ENCODE measurements at places on chromosomes 13 and 19. TPM values are rescaled to one million over a fixed set of nuclear protein-coding genes. Genes with fewer than 3 reads are reported as not detected.

NBEA gene
- 3.2 TPM for total RNA-seq

ZNF429 gene
- total RNA-seq = 9.4 TPM

FAM124A gene
- 1.2 TPM for total RNA-seq

TEX29 gene
- 0.36 TPM for total RNA-seq

URAD gene
- not detected for total RNA-seq

EGLN2 gene
- total RNA-seq = 69.8 TPM

CNMD gene
- not detected for total RNA-seq

PLIN4 gene
- total RNA-seq = under 0.01 TPM

SLC7A9 gene
- total RNA-seq = under 0.01 TPM

NDUFA7 gene
- total RNA-seq = 18.3 TPM

PDX1 gene
- total RNA-seq = not detected

ARRDC5 gene
- total RNA-seq = 0.36 TPM

SHISA7 gene
- total RNA-seq = not detected

PSPC1 gene
- total RNA-seq = 59.0 TPM

BABAM1 gene
- total RNA-seq = 76.7 TPM

LRRC25 gene
- total RNA-seq = 0.88 TPM

GPC6 gene
- total RNA-seq = 98.1 TPM

ZNF491 gene
- total RNA-seq = 6.2 TPM

GRCh38 chr19:41726493-41726892 lies 18.1 kb downstream of the CEACAM5 start:
- no peak for DNase-seq

- no peak for DNase-seq
Observed at GRCh38 chr13:30006246-30006645, 155.8 kb upstream of the UBL3 start.

GRCh38 chr13:50226515-50227155 lies 211.4 kb downstream of the KCNRG start:
- no peak for DNase-seq

- no peak for DNase-seq
Observed at GRCh38 chr19:1004803-1005664, 4.8 kb downstream of the GRIN3B start.

GRCh38 chr19:38441657-38442348 lies 8.3 kb downstream of the RYR1 start:
- peak; percentile 68 for DNase-seq

DNA sequence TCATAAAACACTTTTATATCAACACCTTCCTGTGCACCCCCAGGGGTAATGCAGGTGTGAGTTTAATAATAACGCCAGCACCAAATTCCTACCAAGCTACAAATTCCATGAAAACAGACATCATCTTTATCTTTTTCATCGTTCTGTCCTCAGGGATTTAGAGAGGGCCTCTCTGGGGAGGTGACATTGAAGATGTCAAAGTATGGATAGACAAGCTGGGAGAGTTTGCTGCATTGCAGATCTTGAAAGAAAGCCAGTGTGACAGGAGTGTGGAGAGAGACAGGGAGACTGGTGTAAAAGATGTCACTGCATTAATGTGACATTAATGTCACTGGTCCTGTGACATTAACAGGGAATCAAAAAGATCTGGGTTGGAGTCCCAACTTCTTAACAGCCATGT lies 10.1 kb downstream of the CACNG6 start:
- peak; percentile 52 for DNase-seq

- DNase-seq = no peak
Observed at GRCh38 chr13:45654633-45655349, 39.3 kb upstream of the ERICH6B start.

- no peak for DNase-seq
Observed at GRCh38 chr13:77533875-77534788, 1.4 kb upstream of the SCEL start.

- DNase-seq = peak; percentile 93
Observed at GRCh38 chr13:20182231-20182846, 10.4 kb downstream of the GJB2 start.

GRCh38 chr13:95740979-95741320 lies 64.0 kb downstream of the DNAJC3 start:
- DNase-seq = no peak

DNA sequence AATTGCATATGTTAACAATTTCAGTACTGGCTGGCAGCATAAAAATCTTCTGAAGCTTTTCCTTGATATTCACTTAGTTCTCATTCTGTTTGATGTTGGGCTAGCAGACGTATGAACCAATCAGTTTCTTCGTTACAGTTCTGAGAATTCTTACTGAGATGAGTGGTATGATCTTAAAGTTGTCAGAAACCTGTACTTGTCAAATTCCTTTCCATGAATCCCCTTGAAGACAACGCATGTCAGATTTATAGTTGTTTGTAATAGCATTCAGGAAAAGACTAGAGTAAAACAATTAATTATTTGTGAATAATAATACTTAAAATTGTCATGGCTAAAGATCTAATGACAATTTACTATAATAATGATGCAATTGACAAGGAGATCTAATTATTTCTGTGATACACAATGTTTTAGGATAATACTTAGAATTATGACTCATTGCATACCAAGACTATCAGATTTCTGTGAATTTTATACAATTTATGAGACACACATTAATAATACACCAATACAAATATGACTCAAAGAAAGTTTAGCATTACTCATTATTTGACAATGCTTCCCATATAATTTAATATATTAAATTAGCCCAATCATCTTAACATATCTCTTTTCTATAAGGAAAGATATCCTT lies 447.2 kb downstream of the RFC3 start:
- DNase-seq = no peak

DNA sequence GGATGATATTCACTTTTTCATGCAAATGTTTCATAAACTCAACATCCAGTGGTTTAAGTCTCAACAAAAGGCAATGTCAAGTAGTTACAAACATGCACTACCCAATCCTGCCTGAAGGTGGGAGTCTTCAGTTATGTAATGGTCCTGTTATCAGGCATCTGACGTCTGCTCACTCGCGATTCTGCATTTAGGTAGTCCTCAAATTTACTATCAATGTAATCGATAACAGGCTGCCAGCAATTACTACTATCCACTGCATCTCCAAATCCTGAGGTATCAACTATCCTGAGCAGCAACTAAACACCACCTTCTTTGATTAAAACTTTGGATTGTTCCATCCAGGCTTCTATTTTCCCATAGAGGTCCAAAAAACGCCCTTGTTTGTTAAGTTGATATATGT lies 51.2 kb downstream of the NLRP12 start:
- DNase-seq = peak; percentile 77

DNA sequence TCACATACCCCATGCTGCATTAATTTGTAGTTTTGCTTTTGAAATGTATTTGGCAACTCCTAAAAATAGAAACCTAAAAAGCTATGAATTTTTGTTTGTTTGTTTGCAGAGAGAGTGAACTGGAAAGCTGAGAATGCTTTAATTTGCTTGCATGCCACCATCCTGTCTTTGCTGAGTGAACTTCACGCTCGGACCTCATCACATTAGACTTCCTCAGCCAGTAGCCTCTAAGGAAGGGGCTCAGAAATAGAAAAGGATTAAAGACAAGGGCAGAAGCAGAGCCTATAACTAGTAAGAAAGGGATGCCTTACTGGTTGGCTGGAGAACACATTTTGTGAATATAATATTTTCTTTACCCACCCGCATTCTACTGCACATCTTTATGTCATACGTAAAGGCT lies 275.1 kb downstream of the DCLK1 start:
- no peak for DNase-seq

GRCh38 chr19:30810726-30811125 lies 438.5 kb downstream of the ZNF536 start:
- DNase-seq = no peak

GRCh38 chr19:6543866-6544347 lies 13.1 kb downstream of the TNFSF9 start:
- DNase-seq = peak; percentile 2

DNA sequence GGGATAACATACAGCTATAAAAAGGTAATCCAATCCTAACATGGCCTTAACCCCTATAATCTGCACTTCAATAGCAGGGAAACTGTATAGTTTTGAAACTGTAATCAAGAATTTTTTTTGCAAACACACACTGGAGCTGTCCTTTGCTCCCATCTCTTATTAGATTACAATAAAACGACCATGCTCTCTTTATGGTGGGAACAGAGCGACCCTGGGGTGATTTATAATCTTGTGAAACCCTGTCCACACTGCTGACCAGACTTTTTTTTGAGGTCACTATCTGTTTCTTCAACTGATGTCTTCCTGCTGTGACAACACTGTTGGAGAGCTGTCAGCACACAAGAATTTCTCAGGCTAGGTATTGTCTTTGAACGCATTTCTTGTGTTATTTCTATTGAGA lies 35.3 kb downstream of the DACH1 start:
- DNase-seq = no peak

DNA sequence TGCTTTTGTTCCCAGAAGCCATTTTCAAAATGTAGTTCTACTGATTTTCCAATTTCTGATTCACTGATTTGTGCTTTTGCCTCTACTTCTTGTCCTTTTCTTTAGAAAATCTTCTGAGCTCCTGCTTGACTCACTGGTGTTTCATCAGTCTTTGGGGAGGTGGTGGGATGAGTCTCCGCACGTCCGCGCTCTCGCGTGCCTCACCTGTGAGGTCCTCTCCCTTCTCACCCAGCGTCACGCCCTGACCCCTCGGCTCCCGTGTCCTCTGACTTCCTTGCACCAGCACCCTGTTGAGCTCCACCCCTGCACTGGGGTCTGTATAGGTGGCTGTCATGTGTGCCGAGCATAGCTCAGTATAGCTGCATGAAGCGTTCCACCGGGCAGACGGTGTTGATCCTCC lies 52.7 kb upstream of the MCF2L start:
- DNase-seq = peak; percentile 5

GRCh38 chr13:106372199-106373155 lies 163.0 kb downstream of the EFNB2 start:
- DNase-seq = no peak

DNA sequence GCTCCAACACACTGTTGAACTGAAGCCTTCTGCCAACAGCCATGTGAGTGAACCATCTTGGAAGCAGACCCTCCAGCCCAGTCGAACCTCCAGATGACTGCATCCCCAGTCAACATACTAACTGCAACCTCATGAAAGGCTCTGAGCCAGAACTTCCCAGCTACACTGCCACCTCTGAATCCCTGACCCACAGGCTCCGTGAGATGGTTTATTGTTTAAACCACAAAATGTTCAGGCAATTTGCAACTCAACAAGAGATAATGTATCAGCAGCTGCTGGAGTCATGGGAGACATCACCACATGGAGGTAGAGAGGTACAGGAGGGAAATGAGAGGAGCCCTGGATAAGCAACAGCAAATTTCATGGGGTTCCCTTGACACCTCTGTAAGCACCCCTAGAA lies 266.4 kb upstream of the NBEA start:
- no peak for DNase-seq

DNA sequence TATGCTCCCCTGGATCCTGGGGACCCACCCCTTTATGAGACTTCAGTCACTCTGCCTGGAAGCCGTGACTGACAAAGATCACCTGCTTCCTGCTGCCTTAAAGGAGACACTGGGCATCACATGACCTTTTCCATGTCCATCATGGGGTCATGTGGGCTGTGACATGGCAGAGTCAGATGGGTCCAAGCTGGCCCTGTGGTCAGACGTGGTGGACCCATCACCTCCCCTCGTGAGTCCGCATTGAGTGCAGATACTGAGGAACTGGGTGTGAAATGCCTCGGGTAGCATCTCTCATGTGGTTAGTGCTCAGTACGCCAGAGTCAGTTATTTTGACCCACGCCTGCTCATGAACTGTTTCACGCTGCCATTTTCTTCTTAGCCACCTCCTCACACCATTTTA lies 27.1 kb downstream of the NKPD1 start:
- peak; percentile 37 for DNase-seq

DNA sequence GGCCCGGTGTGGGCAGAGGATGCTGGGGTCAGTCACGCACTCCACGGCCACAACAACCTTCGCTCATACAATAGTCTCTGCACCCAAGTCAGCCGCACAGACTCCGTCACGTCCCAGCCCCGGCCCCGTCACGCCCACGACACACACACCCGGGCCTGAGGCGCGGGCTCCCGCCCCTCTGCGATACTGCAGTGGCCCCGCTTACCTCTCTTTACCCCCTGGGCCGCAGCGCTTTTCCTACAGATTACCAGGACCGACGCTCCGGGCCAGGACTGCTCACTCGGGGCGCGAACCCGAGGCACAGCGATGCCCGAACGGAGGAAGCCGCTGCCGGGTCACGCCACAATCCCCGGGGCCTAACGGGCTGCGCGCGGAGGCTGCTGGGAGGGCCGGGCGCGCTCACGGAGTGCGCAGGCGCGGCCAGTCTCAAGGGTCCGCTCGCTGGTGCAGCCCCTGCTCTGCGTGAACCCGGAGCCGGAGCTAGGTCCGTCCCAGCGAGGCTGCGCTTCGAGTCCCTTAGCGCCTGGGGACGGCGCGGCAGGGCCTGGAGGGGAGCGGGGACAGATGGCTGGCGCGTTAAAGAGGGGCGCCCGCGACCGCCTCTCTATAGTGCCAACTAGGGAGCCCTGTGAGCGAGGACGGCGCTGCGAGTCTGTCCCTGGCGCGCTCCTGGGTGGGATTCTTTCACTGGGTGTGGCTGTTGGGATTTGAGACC lies at the start of gene ZFP82:
Gene ZFP82 (minus strand): TSS at position 358 of the 715 bp plus-strand sequence. CDS start 8,855 bp downstream, outside the sequence.
- DNase-seq = peak; percentile 98

- DNase-seq = peak; percentile 92
Observed at GRCh38 chr19:17327654-17328516, 6.8 kb downstream of the ANO8 start.

DNA sequence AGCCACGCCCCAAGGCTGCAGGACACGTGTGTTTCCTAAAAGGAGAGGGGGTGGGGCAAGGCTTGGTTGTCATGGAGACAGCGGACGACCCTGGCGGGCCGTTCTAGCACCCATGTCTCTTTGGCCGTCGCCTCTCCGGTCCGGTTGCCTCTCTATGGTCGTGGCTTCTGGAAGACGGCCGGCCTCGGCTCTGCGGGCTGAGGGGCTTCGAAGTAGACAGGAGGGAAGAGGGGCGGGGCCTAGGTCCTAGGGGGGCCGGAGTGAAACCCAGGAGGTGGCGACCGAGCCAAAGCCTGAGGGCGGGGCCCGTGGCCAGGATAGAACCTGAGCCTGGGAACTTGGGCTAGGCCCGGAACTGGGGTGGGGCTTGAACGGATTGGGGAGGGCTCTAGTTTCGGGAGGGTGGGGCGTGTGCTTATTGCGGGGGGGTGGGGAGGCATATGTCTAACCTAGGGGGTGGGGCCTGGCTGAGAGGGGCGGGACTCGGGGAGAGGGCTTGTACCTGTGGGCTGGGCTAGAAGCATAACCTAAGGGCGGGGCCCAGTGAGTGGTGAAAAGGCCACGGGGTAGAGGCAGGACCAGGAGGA lies 750 bp upstream of the SLC27A1 start:
- peak; percentile 95 for DNase-seq

- no peak for DNase-seq
Observed at GRCh38 chr19:32465176-32465575, 59.6 kb downstream of the DPY19L3 start.

DNA sequence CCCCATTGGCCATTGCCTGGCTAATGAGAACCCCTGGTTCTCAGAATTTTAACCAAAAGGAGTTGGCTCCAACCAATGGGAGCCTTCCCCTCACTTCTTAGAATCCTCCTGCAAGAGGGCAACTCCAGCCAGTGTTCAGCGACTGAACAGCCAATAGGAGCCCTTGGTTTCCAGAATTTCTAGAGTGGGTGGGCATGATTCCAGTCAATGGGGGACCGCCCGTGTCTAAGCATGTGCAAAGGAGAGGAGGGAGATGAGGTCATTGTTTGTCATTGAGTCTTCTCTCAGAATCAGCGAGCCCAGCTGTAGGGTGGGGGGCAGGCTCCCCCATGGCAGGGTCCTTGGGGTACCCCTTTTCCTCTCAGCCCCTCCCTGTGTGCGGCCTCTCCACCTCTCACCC lies 9.5 kb upstream of the SWSAP1 start:
- peak; percentile 72 for DNase-seq

Measured in osteoblast (primary cell).